Mesenteric fat pad (tissue), 1 donor: ENCODE measurements at places on chromosomes 11 and 22.

DNA sequence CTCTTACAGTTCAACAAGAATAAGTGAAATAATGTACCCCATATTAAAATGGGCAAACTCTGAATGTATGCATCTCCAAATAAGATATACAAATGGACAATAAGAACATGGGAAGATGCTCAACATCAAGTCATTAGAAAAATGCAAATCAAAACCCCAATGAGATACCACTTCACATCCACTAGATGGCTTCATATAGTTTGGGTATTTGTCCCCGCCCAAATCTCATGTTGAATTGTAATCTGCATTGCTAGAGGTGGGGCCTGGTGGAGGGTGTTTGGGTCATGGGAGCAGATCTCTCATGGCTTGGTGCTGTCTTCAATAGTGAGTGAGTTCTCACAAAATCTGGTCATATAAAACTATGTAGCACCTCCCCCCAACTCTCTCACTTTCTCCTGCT is 5.7 kb downstream of the MPZL2 start:
- DNase-seq: no peak

DNA sequence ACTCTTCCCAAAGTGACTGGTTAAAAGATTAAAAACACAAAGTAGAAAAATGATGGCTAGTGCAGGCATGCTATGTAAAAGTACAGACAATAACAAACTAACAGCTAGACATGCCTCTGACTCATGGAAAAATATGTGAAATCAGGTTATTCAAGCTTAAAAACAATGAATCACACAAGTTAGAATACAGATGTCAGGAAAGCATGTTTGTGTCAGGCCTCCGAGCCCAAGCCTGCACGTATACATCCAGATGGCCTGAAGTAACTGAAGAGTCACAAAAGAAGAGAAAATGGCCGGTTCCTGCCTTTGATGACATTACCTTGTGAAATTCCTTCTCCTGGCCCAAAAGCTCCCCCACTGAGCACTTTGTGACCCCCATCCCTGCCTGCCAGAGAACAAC is 110.1 kb downstream of the NOX4 start:
- no peak for DNase-seq

DNA sequence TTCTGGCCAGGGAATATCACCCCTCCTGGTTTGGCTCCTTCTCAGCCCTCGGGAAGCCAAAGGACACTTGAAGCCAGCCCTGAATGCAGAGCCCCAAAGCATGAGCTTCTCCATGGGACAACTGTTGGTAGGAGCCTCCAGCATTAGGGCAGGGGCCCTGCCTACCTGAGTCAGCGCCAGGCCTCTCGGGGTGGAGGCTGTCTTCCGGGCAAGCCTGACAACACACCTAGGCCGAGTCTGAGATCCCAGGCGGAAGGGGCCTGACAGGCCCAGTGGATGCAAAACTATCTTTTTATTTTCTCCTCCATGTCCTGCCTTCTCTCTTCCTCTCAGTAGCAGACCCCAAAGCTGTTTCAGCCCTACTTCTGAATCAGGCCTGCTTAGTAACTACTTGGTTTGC is 27.6 kb downstream of the RCOR2 start:
- no peak for DNase-seq

- no peak for DNase-seq
Observed at GRCh38 chr11:121099364-121099763, 1.7 kb upstream of the TECTA start.

DNA sequence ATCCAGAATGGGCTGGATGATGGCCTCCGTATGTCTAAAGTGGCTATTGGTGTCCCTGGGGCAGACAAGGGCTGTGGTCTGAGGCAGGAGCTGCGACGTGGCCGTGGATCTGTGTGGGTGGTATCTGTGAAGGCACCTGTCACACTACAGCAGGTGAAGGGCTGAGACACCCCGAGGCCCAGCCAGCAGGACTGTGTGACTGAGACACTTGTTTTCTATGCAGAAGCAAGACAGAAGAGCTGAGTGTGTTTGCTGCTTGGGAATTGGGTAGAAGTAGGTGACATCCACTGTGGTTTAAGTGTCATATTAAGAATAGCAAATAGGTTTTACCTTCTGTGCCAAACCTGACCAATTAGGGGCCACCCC is 35.0 kb downstream of the AMPD3 start:
- peak; percentile 85 for DNase-seq
